ENCODE measurements at places on chromosomes 5 and 9. TPM values are rescaled to one million over a fixed set of nuclear protein-coding genes. Genes with fewer than 3 reads are reported as not detected.

DNA sequence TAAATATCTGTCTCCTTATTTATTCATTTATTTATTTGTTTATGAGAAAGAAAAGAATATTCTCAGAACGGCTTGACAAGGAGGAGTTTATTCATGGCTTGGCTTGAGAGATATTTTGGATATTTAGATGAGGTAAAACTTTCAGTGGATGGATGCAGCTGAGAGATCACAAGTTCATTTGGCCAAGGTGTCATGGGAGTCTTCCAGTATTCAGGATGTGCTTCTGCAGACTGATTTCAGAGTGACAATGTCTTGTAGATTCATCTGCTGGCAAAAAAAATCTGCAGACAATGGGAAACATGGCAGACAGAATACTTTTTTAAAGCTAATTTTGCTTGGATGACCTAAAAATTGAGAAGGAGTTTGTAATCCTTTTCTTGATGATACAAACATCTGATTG, 38.5 kb downstream of the XRCC4 start:
- no peak overlapping the region for H3K4me3 ChIP-seq
- H3K27ac ChIP-seq = no peak overlapping the region
- H3K36me3 ChIP-seq = no peaks in the 10 kb centered on the region
- H3K4me1 ChIP-seq = no peaks in the 10 kb centered on the region
- H3K27me3 ChIP-seq = no peaks in the 10 kb centered on the region

GRCh38 chr5:1185629-1186350, 15.6 kb upstream of the SLC6A19 start:
- peaks cover 6% of the 10 kb centered on the region for H3K4me1 ChIP-seq
- H3K4me3 ChIP-seq = no peak overlapping the region
- H3K36me3 ChIP-seq = no peaks in the 10 kb centered on the region
- H3K27ac ChIP-seq = no peak overlapping the region

- no peak overlapping the region for H3K27ac ChIP-seq
- H3K4me3 ChIP-seq = no peak overlapping the region
These were observed 138.7 kb upstream of the SLC24A2 start for GRCh38 chr9:19927560-19927959.

DNA sequence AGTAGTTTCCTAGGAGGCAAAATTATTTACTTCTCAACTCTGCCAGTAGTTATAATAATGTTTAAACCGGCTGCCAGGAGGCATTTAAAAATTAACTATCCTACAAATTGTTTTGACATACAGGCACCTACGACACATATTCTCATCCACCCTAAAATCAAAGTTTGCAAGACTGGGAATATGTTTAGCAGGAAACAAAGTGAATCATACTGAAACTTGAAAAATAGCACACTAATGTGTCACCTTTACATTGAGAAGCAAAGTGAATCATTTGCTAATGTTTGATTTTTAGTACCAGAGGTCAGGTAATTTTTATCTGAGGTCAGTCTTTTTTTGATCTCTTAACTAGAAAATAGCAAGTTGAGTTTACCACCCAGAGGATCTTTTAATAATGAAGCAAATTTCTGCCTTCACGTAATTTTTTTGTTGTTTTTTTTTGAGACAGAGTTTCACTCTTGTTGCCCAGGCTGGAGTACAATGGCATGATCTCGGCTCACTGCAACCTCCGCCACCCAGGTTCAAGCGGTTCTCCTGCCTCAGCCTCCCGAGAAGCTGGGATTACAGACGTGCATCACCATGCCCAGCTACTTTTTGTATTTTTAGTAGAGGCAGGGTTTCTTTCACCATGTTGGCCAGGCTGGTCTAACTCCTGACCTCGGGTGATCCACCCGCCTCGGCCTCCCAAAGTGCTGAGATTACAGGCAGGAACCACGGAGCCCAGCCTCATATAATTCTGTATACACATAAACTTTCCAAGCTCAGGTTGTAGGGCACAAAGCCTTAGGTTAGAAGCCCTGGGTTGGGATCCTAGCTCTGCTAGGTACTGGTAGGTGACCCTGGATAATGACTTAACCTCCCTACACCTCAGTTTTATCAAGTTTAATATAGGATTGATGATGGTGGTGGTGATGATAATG, 124.3 kb downstream of the UGCG start:
- no peak overlapping the region for H3K27ac ChIP-seq
- DNase-seq = no peak
- H3K4me3 ChIP-seq = no peak overlapping the region
- H3K27me3 ChIP-seq = no peaks in the 10 kb centered on the region
- peaks cover 6% of the 10 kb centered on the region for H3K4me1 ChIP-seq

TRAF2 gene
- total RNA-seq = 18.1 TPM

All from thyroid gland (tissue), 4 donors.